ENCODE measurements at places on chromosomes 6 and 20. TPM values are rescaled to one million over a fixed set of nuclear protein-coding genes. Genes with fewer than 3 reads are reported as not detected.

- DNase-seq: no peak
- H3K27me3 ChIP-seq: no peaks in the 10 kb centered on the region
- H3K4me3 ChIP-seq: no peak overlapping the region
- no peaks in the 10 kb centered on the region for H3K36me3 ChIP-seq
Measured at GRCh38 chr6:9943986-9944385, 470.9 kb downstream of the TFAP2A start.

DNA sequence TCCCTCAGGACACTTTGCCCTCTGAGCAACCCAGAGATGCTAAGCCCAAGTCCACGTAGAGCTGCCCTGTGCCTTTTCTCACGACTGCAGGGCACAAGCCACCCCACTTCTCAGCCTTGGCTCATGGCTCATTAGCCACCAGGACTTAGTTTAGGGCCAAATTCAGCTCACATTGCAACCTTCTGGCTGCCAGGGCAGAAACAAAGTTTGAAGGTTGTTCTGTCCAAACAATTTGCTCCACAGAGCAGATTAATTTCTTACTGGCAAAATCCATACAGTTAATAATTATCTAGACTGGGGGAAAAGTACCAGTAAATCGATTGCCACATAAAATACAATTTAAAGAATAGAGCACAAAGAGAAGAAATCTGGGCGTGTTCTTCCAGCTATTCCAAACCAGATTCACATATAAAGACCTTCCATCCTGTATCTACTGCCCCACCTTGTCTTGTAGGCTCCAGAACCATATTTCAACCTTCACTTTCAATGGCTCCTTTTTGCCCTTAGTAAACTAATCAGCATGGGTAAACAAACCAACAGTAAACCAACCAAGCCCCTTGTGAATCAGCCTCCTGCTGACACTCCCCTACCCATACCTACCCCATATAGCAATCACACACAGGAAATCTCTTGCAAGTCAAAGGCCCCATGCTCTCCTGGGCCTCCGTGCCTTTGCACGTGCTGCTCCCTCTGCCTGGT lies 101.9 kb downstream of the QRSL1 start:
- H3K36me3 ChIP-seq: no peaks in the 10 kb centered on the region
- no peak overlapping the region for H3K4me3 ChIP-seq
- H3K27ac ChIP-seq: no peak overlapping the region
- DNase-seq: no peak

DNA sequence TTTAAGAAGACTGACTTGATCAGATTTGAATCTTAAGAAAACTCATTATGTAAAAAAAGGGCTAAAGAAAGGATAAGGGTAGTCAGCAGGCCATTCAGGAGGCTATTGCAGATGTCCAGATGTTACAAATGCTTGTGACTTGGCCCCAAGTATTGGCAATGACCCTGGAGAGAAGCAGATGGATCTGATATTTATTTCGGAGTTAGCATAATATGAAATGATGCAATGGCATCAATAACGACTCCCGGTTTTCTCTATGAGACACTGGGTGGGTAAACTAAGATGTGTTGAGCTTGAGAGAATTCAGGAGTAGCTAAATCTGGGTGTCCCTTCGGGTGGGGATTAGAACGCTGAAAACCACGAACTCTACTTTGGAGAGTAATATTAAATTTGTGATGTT lies 149.7 kb downstream of the LAMA2 start:
- no peaks in the 10 kb centered on the region for H3K27me3 ChIP-seq
- H3K27ac ChIP-seq: no peak overlapping the region
- peaks cover 1% of the 10 kb centered on the region for H3K36me3 ChIP-seq
- H3K4me1 ChIP-seq: no peaks in the 10 kb centered on the region

Gene IL20RA
- 0.39 TPM for total RNA-seq

GRCh38 chr6:150430815-150431214 lies 62.0 kb downstream of the IYD start:
- H3K4me3 ChIP-seq: no peak overlapping the region
- no peaks in the 10 kb centered on the region for H3K4me1 ChIP-seq
- no peak for DNase-seq
- no peaks in the 10 kb centered on the region for H3K36me3 ChIP-seq

GRCh38 chr6:161976553-161976952 lies 702.7 kb upstream of the AGPAT4 start:
- H3K27me3 ChIP-seq: no peaks in the 10 kb centered on the region
- no peaks in the 10 kb centered on the region for H3K36me3 ChIP-seq
- no peak for DNase-seq
- no peaks in the 10 kb centered on the region for H3K4me1 ChIP-seq
- no peak overlapping the region for H3K4me3 ChIP-seq

All from aorta (tissue), 5 donors.